ENCODE measurements at places on chromosomes 3 and 15. TPM values are rescaled to one million over a fixed set of nuclear protein-coding genes. Genes with fewer than 3 reads are reported as not detected.

GRCh38 chr3:168495270-168495669, 399.5 kb upstream of the GOLIM4 start:
- no peak overlapping the region for H3K27ac ChIP-seq
- no peak for DNase-seq
- H3K36me3 ChIP-seq, result no peaks in the 10 kb centered on the region
- H3K27me3 ChIP-seq, result no peaks in the 10 kb centered on the region
- no peak overlapping the region for H3K4me3 ChIP-seq

Gene FBXW12
- not detected for total RNA-seq

DNA sequence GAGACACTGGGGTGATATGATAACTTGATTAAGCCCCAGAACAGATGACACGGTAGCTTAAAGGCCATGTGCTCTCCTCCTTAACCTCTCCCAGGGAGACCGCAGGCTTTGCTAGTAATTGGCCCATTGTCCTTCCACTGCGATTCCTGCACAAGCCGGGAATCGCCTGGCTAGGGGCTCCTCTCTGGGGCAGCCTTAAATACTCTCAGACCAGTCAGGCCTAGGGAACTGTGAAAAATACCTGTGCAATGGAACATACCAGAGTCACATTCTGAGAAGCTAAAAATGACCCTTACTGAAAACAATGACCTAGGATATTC, 56.3 kb downstream of the CPN2 start:
- no peak overlapping the region for H3K27ac ChIP-seq
- no peaks in the 10 kb centered on the region for H3K36me3 ChIP-seq
- no peaks in the 10 kb centered on the region for H3K27me3 ChIP-seq

Gene OR5K2
- total RNA-seq, result not detected

Gene ABHD17C
- total RNA-seq, result 1.2 TPM

DNA sequence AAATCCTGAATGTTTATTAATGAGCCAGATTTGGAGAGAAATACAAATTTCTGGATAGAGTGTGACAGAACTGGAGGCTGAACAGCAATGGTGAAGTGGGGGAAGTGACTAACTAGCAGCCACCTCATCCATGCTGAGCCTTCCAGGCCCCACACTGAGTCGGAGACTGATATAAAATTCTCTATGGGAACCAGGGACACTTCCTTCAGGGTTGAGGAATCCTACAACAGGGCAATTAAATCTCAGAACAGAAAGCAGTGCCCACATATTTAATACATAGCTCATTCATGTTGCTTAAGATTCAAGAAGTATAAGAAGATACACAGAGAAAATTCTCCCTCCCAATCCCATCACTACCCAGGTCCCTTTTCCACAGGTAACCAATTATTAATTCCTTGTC, 49.3 kb downstream of the HACD2 start:
- H3K27me3 ChIP-seq, result no peaks in the 10 kb centered on the region
- H3K27ac ChIP-seq, result no peak overlapping the region
- no peak for DNase-seq
- no peaks in the 10 kb centered on the region for H3K36me3 ChIP-seq

Measured in stomach (tissue), 19 donors.